Stimulated activated CD4-positive, alpha-beta T cell treated with anti-CD3 and anti-CD28 coated beads, Interleukin-1b, Interleukin-23, amount 100 ng/mL, for 4 hours (primary cell): ENCODE measurements at places on chromosomes 16 and 17.

DNA sequence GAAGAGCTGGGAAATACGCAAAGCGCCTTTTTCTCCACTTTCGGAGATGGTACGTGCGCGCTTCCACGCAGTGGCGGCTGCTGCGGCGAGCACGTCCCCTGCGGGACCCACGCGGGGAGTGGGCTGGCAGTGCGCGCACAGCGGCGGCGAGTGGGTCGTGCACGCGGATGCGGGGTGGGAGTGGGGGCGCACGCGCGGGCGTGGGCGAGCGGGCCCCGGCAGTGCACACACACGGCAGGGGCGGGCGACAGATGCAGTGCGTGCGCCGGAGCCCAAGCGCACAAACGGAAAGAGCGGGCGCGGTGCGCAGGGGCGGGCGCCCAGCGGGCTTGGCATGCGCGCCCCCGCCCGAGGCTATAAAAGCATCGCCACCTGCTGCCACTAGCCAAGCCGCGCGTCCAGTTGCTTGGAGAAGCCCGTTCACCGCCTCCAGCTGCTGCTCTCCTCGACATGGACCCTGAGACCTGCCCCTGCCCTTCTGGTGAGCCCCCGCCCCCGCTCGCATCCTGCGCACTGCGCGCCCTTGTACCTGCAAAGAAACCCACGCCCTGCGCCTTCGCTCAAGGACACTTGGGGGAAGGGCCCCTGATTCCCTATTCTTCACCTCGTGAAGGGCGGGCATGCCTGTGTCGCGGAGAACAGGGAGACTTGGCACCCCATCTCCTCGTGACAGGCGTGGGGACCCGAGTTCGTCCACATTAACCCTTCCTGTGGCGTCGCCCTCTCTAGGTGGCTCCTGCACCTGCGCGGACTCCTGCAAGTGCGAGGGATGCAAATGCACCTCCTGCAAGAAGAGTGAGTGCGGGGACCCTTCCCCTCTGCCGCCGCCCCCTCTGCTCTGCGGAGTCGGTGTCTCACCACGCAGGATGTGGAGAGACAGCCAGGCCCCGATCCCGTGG is at the start of gene MT3:
MT3 (plus strand) TSS at position 388 of the 899 bp plus-strand sequence; CDS start at position 451, 63 bp downstream.
- DNase-seq: no peak

- DNase-seq: no peak
Observed at GRCh38 chr17:60269417-60269816, 119.6 kb downstream of the CA4 start.

GRCh38 chr16:28529124-28529523 is 9.7 kb downstream of the NUPR1 start:
- DNase-seq: no peak

- DNase-seq: no peak
Observed at GRCh38 chr16:81612351-81613163, 166.5 kb upstream of the PLCG2 start.

- no peak for DNase-seq
Observed at GRCh38 chr17:72097144-72097543, 23.7 kb upstream of the SOX9 start.

- DNase-seq: no peak
Observed at GRCh38 chr16:19382084-19382801, 35.4 kb upstream of the TMC5 start.

GRCh38 chr16:23071196-23072083 is 77.8 kb downstream of the USP31 start:
- no peak for DNase-seq

DNA sequence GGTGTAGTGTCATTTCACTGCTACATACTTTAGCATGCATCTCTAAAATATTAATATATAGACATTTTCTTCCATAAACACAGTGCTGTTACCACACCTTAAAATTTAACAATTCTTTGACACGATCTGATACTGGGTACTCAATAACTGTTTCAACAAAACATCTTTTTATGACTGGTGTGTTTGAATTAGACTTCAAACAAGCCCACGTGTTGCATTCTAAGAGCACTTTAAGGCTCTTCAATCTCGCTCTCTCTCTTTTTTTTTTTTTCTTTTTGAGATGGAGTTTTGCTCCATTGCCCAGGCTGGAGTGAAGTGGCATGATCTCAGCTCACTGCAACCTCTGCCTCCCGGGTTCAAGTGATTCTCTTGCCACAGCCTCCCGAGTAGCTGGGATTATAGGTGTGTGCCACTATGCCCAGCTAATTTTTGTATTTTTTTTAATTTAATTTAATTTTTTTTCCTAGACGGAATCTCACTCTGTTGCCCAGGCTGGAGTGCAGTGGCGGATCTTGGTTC is 15.8 kb upstream of the SLC46A1 start:
- no peak for DNase-seq

DNA sequence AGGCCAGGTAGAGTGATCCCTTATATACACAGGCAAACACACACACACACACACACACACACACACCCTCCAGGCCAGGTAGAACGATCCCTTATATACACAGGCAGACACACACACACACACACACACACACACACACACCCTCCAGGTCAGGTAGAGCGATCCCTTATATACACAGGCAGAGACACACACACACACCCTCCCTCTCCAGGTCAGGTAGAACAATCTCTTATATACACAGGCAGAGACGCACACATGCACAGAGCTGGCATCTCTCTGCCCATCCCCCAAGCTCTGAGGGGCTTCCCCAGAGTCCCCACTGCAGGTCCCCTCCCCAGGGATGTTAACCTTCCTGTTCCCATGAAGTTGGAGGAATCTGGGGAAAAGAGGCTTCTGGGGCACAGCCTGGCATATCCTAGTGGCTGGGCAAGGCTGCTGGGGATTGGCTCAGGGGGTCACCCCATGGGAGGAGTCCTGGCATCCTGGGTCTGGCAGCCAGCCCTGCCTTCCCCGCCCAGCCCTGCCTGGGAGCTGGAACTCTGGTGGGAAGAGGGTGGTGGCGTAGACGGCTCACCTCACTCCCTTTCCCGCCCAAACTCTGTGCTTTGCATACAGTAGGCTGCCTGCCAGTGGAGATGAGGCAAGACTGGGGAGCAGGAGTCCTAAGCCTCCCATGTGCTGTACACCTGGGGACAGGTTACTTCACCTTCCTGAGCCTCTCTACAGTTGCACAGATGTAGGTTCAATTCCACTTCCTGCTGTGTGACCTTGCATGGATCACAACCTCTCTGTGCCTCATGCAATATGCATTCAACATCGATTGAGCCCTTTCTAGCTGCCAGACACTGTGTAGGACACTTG is 41.8 kb downstream of the TEKT5 start:
- DNase-seq: no peak

DNA sequence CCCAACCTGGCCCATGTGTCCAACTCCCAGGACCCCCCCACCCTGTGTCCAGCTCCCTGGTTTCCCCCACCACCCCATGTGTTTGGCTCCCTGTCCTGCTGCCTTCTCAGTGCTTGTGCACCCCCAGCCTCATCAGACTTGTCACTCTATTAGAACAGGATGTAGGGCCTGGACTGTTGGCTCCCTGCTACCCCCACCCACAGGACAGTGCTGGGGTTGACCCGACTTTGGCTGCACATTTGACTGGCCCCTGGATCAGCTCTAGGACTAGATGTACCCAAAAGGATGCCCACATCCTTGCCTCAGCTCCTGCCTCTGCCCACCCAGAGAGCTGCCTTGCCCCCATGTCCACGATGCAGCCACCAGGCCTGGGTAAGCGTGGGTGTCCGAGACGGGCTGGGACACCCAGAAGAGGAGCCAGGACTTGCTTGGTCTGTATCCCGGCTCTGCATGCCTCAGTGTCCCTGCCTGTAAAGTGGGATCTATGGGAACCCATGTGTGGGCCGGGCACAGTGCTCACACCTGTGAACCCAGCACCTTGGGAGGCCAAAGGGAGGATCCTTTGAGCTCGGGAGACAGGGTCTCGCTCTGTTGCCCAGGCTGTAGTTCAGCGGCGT is 1.5 kb upstream of the CCDC57 start:
- DNase-seq: no peak

GRCh38 chr17:45293413-45294211 is 23.2 kb downstream of the MAP3K14 start:
- DNase-seq: no peak

- no peak for DNase-seq
Observed at GRCh38 chr16:75862098-75862386, 135.8 kb upstream of the CPHXL start.

- DNase-seq: no peak
Observed at GRCh38 chr17:44487170-44487569, 16.0 kb downstream of the GPATCH8 start.

DNA sequence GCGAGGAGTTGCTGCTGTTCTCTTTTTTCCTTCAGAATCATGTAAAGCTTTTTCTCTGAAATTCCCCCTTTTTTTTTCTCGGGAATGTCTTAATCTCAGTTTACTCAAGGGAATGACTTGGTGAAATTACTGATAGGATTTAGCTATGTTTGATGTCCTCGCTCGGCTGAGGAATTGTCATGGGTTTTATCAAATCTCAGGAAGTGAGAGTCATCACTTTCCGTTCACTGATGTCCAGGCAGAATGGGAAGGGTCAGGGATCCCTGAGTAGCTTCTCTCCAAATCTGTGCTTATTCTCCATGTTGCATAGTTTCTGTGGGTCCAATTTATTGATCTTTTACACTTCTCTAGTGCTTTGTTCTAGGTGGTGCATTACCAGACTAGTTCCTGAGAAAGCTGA is 6.3 kb downstream of the IGSF6 start:
- DNase-seq: no peak
